CD4-positive, alpha-beta T cell treated with Interleukin-15 for 1 hour (primary cell): ENCODE measurements at places on chromosomes 5 and 9.

- no peak for DNase-seq
Observed at GRCh38 chr9:92746567-92747458, 17.8 kb downstream of the BICD2 start.

- no peak for DNase-seq
Observed at GRCh38 chr5:127417528-127417927, 99.9 kb upstream of the PRRC1 start.

- DNase-seq, result no peak
Observed at GRCh38 chr5:160450164-160450932, 28.7 kb downstream of the PTTG1 start.

- no peak for DNase-seq
Observed at GRCh38 chr9:69555802-69556201, 116.4 kb downstream of the APBA1 start.

- DNase-seq, result no peak
Observed at GRCh38 chr5:87138091-87138805, 129.4 kb upstream of the RASA1 start.

DNA sequence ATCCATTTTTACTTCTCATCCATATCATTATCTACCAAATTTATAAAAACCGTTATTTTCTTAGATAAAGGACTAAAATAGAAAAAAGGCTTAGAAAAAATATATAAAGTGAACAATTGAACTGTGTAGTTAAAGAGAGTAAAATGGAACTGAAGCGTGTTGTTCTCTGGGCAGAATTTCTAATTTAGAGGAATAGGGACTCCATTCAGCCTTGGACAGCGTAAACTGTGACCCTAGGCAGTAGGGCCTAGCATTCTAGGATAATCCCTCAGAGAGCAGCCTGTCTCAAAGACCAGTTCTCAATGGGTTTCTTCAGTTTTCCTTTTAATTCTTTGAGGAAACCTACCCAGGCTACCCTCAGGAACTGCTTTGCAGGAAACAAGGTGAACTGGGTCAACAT is 11.1 kb downstream of the ZNF462 start:
- DNase-seq, result no peak

- no peak for DNase-seq
Observed at GRCh38 chr5:133907075-133907474, 61.4 kb downstream of the C5orf15 start.

DNA sequence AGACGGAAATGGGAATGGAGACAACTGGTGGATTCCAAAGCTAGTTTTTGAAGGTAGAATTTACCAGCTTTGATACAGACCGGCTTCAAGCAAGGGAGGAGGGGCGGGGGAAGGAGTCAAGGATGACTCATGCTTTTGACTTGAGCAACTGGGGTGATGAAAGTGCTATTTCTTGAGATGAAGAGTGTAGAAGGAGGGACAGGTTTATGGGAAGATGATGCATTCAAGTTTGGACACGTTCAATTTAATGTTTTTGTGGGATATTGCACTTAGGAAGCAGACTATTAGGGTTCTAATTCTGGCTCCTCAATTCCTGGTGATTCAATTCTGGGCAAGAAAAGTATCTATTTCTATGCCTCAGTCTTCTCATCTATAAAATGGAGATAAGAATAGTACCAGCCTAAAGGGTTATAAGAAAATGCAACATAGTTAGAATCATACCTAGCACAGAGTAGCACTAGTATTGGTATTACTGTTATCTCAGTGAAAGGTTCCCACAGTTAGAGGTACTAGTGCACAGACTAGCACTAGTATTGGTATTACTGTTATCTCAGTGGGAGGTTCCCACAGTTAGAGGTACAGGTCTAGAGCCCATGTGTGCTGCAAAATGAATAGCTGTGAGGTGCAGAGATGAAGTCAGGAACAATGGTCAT is 4.6 kb downstream of the NIPAL4 start:
- DNase-seq, result peak; percentile 52

GRCh38 chr5:78690253-78690972 is 41.8 kb upstream of the LHFPL2 start:
- no peak for DNase-seq

GRCh38 chr5:40093550-40093949 is 586.2 kb upstream of the PTGER4 start:
- no peak for DNase-seq

DNA sequence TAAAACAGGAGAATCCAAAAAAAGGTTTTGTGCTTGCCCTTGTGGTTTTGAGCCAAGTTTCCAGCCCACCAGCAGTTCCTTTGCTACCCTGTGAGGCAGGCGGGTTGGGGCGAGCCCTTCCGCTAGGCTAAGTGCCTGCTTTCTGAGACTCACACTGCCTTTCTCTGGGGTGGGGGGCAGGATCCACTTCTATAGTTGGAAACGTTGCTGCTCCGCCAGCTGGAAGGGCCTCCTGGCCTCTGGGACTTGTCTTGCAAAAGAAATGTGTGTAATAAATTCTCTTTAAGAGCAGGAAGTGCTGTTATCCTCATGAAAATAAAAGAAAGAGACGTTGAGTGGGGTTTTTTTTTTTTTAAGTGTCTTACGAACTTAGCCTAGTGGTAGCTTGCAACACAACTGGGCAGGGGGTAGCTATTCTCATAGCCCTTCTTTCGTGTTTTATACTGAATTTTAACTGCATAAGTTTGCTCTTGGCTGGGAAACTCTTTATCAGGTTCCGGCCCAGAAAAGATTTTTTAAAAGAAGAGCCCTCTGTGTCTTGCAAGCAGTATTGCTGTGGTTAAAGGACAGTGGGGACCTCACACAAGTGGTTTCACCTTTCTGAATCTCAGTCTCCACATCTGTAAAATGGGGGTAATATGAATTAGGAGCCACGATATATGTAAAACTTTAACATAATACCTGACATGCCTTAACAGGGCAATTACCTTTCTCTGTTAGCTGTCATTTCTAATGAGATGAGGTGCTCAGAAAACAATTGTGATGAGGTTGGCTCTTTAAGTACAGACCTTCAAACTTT is 19.8 kb downstream of the JADE2 start:
- DNase-seq, result peak; percentile 39

DNA sequence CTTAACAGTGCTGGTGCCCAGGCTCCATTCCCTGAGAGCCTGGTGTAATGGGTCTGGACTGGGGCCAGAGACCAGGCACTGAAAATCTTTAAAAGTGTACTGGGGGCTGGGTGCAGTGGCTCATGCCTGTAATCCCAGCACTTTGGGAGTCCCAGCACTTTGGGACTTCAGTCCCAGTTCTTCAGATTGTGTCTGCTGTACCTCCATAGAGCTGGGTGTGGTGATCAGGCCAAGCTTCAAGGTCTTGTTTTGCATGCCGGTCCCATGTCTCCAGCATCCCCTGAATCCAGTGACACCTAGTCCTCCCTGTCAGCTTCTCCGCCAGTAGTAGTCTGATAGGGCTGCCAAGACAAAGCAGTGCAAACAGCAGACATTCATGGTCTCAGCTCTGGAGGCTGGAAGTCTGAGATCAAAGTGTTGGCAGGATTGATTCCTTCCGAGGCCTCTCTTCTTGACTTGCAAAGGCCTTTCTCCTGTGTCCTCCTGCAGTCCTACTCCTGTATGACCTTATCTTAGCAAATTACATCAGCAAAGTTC is 108.2 kb downstream of the SYK start:
- no peak for DNase-seq

DNA sequence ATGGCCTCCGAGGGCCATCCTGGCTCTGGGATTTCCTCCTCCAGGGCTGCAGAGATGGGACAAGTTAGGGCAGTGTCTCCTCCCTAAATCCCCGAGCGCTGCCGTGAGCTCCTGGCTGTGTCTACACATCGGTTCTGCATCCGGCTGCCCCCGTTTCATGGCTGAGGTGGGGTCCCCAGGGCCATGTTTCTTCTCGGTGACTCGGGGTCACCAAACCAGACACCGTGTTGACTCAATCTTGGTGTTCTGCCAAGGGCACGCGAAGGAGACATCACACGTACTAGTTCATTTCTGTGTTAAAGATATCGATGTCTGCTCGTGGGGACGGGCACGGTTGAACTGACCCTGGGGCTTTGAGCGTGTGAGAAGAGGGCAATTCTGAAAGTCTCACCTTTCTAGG is 60.7 kb downstream of the COL5A1 start:
- no peak for DNase-seq

DNA sequence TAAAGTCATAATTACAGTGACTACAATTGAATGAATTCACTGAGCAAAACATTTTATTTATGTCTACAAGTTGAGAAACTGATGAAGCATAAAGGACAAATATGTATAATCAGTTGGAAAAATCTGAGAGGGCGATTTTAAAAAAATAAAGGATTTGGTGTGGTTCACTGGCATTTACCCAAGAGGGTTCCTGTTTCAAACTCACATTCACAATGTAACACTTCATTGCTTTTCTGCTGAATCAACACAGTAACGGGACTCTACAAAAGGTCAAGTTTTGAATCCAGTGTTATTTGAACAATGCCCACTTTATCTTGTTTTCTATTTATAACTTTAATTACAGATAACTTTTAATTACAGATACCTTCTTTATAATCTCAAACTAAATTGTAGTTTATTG is 138.6 kb downstream of the NUDT12 start:
- DNase-seq, result no peak

- no peak for DNase-seq
Observed at GRCh38 chr5:152443935-152444334, 38.9 kb upstream of the NMUR2 start.

DNA sequence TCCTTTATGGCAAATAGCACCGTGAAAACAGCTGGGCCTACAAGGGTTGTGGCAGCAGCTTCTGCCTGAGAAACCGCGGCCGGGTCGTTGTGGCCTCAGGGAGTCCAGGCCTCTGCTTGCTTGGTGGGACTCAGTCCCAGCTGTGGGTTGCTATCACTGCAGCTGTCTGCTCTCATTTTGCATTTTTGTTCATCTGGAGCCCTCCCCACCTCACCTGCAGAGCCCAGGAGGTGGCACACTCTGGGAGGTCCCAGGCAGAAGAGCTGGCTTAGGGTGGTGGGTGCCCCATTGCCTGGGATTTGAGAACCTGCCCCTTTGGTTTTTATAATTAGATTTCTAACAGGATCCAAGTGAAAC is 138.4 kb downstream of the GADD45G start:
- DNase-seq, result no peak

- DNase-seq, result no peak
Observed at GRCh38 chr5:170631466-170632195, 127.8 kb downstream of the KCNIP1 start.

- no peak for DNase-seq
Observed at GRCh38 chr9:37950561-37950960, 46.6 kb upstream of the SLC25A51 start.

GRCh38 chr9:90998573-90998972 is 197.0 kb downstream of the SYK start:
- DNase-seq, result no peak

- no peak for DNase-seq
Observed at GRCh38 chr5:82408033-82408432, 129.9 kb upstream of the RPS23 start.

GRCh38 chr5:143886651-143887638 is 75.0 kb downstream of the HMHB1 start:
- no peak for DNase-seq

GRCh38 chr5:133663397-133664054 is 51.2 kb upstream of the FSTL4 start:
- DNase-seq, result no peak

GRCh38 chr5:135483254-135483653 is 31.1 kb upstream of the TIFAB start:
- no peak for DNase-seq

DNA sequence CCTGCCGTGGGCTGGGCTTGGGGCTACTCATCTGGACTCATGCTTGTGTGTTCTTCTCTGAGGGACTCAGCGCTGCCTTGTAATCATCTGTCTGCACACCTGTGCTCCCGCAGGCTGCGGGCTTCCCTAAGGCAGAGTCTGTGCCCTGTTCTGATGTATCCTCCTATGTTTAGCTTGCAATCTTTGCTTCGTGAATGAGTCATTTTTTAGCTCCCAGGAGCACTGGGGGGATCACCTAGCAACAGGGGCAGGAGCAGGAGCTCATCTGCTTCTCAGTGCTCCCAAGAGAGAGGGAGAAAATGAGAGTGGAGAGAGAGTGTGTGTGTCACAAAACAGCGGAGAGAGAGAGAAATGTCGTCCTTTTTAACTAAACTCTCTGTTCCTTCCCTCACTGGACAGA is 202.4 kb upstream of the ZNF618 start:
- no peak for DNase-seq

GRCh38 chr5:439181-439580 is 3.8 kb upstream of the EXOC3 start:
- DNase-seq, result peak; percentile 15

DNA sequence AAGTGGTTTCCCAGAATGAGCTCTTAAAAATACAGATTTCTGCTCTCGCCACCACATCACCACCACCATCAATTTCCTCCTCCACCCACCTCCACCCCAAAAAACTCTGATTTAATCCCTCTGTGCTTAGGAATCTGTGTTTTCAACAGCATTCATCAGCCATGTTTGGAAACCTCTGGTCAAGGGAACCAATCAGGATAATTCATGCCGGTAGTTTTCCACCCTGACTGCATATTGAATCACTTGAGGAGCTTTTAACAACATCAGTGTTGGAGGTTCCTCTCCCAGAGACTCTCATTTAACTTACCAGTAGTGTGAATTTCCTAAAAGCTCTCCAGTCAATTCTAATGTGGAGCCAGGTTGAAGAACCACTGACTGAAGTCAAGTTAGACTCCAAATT is 46.0 kb upstream of the DAB2 start:
- DNase-seq, result no peak

GRCh38 chr5:7348168-7348854 is 47.6 kb upstream of the ADCY2 start:
- no peak for DNase-seq

DNA sequence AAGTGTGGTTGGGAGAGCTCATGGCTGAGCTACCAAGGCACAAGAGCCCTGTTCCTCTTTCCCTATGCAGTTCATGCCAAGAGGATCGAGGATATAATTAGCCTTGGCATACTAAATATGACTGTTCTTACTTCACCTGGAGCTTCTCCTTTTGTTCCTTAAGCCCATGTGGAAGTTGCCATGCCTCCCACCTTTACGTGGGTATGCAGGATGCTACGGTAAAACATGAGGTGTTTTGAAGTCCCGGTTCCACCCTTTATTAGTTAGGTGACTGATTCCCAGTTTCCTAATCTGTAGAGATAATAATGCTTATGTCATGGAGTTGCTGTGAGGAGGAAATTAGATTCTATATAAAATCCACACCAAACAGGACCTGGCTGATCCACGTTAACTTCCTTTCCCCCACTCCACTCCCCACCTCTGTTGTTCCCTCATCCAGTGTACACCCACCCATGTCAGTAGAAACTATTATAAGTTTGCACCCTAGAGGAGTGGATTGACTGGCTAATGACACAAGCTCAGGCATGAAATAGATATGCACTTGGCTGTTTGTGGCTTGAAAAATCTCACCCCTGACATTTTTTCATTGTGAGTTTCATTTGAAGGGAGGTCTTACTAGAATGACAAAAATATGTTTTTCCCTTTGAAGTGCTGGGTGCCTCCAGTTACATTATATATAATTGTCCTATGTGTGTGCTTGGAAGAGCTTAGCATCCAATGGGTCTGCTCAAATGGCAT is 36.8 kb upstream of the SHOC1 start:
- DNase-seq, result no peak
